ENCODE measurements at places on chromosomes 1 and 21.

- no peak for DNase-seq
Measured at GRCh38 chr1:243742819-243743218, 107.2 kb downstream of the AKT3 start.

DNA sequence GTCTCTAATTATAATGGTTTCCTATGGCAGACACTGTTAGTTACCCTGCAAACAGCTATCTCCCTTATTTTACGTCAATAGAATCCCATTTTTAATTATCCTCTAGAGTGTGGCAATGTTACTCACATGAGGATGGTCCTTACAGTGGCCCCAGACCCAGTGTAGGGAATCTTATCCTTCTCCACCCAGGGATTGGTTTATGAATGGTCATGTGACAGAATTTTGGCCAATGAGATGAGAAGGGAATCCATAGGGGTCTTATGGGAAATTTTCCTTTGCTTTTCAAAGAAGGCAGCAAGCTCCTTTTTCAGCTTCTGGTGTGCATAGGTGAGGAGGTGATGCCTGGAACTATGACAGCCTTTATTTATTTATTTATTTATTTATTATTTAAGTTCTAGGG lies 59.0 kb upstream of the HUNK start:
- no peak for DNase-seq

DNA sequence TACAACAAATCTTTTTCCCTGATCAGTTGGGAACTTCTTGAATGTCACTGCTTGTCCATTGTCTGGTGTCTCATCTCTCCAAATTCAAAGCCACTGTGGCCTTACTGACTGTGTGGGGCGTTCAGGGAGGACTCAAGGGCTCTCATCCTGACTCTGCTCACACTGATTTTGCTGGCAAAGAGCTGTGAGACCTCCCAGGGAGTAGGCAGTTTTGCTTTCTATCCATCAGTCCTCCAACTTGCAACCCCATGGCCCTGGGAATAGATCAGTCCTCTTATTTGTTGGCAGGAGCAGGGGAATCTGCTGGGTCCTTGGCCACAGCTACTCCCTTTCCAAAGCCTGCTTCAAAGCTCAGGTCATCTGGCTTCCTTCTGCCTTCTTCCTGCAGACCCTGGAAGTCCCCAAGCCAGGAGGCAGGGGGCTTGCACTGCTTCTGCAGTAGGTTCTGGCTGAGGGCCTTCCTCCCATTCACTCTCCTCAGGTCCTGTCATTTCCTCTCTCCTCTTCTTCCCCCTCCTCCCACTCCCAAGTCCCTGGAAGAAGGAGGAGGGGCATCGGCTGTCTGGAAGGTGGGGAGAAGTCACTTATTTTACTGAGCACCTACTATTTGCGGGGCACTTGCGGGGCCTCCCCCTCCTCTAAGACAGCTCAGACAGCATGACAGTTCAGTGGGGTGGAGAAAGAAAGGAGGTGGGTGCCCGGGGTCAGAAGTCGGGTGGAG lies 876 bp upstream of the NAV1 start:
- no peak for DNase-seq

DNA sequence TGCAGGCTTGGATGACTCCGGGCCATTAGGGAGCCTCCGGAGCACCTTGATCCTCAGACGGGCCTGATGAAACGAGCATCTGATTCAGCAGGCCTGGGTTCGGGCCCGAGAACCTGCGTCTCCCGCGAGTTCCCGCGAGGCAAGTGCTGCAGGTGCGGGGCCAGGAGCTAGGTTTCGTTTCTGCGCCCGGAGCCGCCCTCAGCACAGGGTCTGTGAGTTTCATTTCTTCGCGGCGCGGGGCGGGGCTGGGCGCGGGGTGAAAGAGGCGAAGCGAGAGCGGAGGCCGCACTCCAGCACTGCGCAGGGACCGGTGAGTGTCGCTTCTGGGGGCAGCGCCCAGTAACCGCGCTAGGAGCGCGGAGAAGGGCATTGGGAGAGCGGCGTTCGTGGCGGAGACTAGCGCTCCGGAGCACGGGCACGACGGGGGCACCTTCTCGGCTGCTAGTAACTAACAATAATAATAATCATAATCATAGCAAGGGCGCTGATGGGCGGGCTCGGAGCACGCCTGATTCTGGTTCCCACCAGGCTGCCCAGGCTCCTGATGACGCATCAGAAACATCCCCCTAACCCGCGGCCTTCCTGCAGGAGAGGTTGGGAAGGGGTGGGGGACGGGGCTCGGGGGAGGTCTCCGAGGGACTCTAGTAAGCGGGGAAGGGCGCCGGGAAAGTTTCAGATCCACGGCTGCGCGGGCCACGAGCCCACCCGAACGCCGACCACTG lies at the start of gene MX1:
Gene MX1, plus strand, starts transcription at position 286 of the 722 bp plus-strand sequence. CDS start 5,832 bp downstream, outside the sequence.
- DNase-seq: no peak

- DNase-seq: no peak
Measured at GRCh38 chr1:248849637-248850036, 9.2 kb downstream of the ZNF692 start.

GRCh38 chr1:66283622-66284041 lies 250.3 kb upstream of the SGIP1 start:
- DNase-seq: no peak

- no peak for DNase-seq
Measured at GRCh38 chr1:240413732-240414131, 198.2 kb downstream of the GREM2 start.

DNA sequence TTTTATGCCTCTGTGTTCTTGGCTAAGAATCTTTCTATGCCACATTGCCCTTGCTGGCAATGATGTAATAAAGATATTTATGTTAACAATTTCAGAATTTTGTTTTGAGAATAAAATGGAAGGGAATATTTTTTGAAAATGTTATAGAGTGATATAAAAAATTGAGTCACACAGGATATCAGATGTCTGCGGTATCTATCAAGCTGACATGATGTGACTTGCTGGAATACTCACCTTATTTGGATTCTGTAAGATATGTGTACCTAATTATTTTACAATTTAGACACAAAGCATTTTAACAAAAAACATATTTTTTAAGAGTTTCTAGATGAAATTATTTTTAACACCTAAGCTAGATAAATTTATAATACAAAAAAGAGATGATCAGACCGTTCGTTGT lies 660.0 kb upstream of the B3GALT2 start:
- DNase-seq: no peak

DNA sequence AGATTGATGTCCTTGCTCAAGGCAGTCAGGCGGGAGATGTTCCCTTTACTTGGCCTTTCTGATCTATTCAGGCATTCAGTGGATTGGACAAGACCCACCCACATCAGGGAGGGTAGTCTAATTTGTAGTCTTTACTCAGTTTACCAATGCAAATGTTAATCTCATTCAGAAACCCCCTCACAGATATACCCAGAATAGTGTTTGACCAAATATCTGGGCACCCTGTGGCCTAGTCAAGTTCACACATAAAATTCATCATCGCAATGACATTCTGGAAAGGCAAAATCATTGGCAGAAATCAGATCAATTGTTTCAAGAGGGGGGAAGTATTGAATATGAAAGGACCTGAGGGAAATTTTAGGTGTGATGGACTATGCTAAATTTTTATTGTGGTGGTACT lies 12.5 kb upstream of the SFT2D2 start:
- no peak for DNase-seq

GRCh38 chr1:208977638-208978256 lies 605.8 kb upstream of the CAMK1G start:
- no peak for DNase-seq

GRCh38 chr1:227068883-227069282 lies 128.8 kb downstream of the COQ8A start:
- no peak for DNase-seq

DNA sequence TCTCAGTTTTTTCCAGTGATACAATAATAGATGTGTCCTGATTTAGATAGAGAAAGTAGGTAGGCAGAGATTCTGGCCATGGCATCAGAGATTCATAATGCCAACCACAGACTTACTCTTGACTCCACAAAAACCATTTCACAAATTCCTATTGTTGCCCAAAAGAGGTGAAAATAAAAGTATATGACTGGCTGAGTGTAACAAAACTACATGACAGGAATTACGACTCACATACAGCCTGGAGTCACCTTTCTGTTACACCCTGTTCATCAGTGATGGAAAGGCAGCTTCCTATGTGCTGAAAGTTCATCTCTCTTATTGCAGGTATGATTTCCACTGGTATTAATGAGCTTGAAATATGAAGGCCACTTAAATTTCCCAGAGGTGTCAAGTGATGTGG lies 72.3 kb downstream of the MPZL1 start:
- DNase-seq: no peak

GRCh38 chr1:27166929-27167328 lies 12.0 kb upstream of the SLC9A1 start:
- no peak for DNase-seq

- no peak for DNase-seq
Measured at GRCh38 chr1:206422525-206422924, 47.8 kb upstream of the IKBKE start.

- DNase-seq: no peak
Measured at GRCh38 chr1:154880671-154881070, 10.6 kb upstream of the KCNN3 start.

- no peak for DNase-seq
Measured at GRCh38 chr1:57109883-57110282, 144.1 kb upstream of the C8B start.

GRCh38 chr1:154837034-154837671 lies 32.9 kb downstream of the KCNN3 start:
- no peak for DNase-seq

Data from esophagus squamous epithelium (tissue), 5 donors.